LHCN-M2 (cell line): ENCODE measurements at places on chromosomes 3 and 15. TPM values are rescaled to one million over a fixed set of nuclear protein-coding genes. Genes with fewer than 3 reads are reported as not detected.

HTR3E gene
- not detected in 2 replicates for total RNA-seq

- peak; percentile 94 for DNase-seq
Observed at GRCh38 chr3:105806359-105806758, 62.5 kb downstream of the CBLB start.

- no peak for DNase-seq
Observed at GRCh38 chr15:45801543-45801942, 166.7 kb downstream of the SQOR start.

DNA sequence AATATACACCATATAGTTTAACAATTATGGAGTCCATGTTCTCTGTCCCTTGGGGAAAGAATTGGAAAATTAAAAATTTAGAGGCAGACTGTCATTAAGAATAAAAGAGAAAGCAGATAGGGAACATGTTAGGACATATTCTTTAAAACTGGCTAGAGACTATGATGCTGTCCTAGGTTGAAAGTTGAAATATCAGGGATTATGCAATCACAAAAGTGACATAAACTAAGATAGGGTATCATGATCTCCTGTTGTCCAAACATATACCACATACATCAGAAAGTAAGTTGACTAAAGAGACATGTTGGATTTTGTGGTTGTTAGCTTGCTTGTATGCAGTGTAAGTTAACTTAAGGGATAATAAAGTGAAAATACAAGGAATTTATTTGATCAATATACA is 9.9 kb upstream of the EID1 start:
- no peak for DNase-seq

DNA sequence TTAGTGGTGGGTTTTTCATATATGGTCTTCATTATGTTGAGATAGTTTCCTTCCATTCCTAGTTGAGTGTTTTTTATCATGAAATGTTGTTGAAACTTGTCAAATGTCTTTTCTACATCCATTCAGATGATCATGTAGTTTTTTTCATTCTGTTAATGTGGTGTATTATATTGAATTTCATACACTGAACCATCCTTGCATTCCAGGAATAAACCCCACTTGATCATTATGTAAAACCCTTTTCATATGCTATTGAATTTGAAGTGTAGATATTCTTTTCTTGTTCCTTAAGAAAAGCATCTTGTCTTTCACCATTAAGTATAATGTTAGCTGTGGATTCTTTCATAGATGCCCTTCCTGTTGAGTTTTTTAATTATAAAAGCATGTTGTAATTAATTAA is 42.9 kb downstream of the PIAS1 start:
- DNase-seq: no peak

PRR23B gene
- not detected in 2 replicates for total RNA-seq

LDHAL6B gene
- not detected in 2 replicates for total RNA-seq

DNA sequence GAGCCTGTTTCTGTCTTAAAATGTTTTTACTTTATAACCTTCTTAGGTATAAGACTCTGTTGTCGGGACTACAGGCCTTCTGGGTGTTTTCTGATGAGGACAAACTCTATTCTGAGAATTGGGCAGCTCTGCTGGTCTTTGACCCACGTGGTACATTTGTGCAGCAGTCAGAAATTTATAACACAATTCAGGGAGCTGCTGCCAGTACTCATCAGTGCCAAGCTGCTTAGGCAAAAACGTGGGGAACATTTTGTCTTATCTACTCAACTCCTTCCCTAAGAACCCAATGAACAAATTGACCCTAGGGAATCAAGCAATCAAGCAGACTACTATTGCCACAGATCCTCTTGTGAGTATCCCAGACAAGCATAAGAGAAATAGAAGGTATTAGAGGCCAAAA is 180.7 kb upstream of the PDZRN3 start:
- DNase-seq: peak; percentile 59

DNA sequence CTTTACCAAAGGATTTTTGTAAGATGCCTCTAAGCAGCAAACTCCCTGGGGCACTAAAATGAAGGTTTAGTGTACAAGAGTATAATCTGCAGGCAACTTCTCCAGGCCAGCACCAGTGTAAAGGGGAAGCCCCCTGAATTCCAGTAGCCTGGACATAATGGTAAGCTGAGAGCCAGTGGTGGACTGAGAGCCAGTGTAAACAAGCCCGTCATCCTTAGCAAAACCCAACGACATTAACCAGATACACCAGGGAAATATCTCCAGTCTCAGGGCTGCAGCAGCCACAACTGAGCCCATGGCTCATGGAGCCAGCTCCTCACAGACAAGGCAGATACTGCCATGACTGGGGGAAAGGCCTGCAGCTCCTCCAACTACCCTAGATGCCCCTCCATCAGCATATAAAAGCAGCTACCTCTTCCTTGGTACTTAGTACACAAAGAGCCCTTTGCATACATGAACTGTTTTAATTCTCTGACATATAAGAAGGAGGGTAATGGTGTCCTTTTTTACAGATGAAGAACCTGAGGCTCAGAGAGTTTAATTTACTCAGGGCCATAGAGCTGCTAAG is 21.7 kb downstream of the PARP16 start:
- DNase-seq: no peak

KBTBD13 gene
- not detected in 2 replicates for total RNA-seq

TMEM158 gene
- 178 and 181 TPM in 2 replicates for total RNA-seq

- DNase-seq: peak; percentile 77
Observed at GRCh38 chr3:159733194-159733860, 255.3 kb upstream of the IL12A start.
